ENCODE measurements at places on chromosomes 1 and 21. TPM values are rescaled to one million over a fixed set of nuclear protein-coding genes. Genes with fewer than 3 reads are reported as not detected.

The ERICH3 gene
- not detected for total RNA-seq

The TSSK3 gene
- total RNA-seq: 1.6 TPM

DNA sequence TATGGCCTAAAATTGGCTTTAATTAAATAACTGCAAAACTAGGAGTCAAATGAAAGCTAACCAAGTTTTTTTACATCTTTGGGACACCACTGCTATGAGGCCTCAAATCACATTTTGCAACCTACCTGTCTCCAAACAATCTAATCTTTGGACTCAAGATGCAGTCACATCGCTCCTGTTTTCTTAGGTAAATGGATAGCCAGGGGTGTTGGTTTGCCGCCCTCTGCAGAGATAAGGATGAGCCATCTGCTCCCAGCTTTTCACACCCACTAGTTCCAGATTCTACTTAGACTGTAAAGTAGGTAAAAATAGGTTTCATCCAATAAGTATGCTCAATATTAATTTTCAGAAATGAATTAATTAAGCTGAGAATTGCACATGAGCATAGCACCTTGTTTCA, 456.5 kb downstream of the KIF26B start:
- no peaks in the 10 kb centered on the region for H3K4me1 ChIP-seq
- H3K36me3 ChIP-seq: no peaks in the 10 kb centered on the region

DNA sequence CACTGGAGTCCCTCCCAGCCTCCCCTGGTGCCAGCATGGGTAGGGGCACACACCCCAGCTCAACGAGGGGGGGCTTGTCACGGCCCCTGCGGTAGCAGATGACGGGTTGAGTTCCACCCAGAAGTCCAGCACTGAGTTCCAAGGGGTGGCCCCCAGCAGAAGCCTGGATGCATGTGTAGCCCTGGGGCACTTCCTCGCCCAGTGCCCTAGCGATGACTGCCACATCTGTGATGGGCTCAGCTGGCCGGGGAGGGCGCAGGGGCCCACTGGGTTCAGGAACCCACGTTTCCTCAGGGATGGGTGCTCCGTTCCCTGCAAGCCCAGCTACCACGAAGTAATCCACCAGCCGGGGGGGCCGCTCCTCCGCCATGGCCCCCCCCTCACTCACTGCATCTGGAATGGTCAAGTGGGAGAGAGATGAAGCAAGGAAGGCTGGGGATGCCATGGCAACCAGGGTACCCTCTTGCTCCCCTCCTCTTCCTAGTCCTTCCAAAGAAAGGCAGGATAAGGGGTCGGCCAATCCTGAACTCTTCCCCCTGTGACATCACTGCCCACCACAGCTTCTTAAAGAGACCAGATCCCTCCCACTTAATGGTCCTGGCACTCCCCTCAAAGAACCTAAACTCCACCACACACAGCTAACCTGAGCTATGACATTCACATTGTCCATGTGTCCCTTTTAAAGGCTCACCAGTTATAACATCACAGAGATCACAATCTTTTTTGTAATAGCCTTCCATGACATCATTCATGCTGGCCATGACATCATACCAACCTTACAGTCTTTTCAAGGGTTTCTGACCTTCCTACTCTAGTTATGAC, 2.3 kb downstream of the DENND4B start:
- H3K4me3 ChIP-seq: peak overlapping the region; percentile 82
- peaks cover 56% of the 10 kb centered on the region for H3K36me3 ChIP-seq
- DNase-seq: no peak
- H3K27me3 ChIP-seq: no peaks in the 10 kb centered on the region
- no peak overlapping the region for H3K27ac ChIP-seq

- peak overlapping the region; percentile 96 for H3K4me3 ChIP-seq
- no peak for DNase-seq
- H3K36me3 ChIP-seq: peaks cover 44% of the 10 kb centered on the region
- no peaks in the 10 kb centered on the region for H3K4me1 ChIP-seq
- no peak overlapping the region for H3K27ac ChIP-seq
Observed at GRCh38 chr21:44800103-44800502, 1.5 kb downstream of the UBE2G2 start.

Measured in H9 (cell line).